ENCODE measurements at places on chromosomes 3 and 15.

DNA sequence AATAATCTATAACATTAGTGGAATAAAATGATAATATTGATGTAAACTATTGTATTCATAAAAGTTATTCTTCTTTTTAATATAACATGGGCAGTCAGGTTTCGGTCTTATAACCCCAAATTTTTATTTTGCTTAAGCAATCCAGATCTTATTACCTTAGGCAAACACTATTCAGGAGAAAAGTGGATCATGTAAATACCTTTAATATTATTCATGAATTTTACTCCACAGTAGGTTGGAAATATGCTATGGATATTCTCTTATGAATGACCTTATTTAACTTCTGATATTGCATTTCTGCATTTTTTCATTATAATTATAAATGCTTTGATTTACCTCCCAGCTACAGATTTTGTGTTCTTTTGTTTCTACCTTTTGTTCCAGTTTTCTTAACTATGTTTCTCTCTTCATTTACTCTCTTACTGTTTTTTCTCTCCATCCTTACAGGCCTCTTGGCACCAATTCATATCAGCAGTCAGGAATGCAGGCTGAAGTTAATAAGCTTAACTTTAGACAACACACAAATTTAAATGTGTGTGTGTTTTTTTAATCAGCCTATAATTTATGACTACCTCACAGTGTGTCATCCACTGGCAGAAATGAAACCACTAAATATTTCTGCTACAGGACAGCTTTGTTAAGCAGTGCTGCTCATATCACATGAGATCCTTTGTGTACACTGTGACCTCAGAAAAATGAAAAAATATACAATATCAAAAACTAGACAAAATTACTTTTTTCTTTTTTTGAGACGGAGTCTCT, 111.0 kb downstream of the NSUN3 start:
- DNase-seq, result no peak

- DNase-seq, result no peak
Observed at GRCh38 chr3:111045564-111045963, 26.1 kb upstream of the NECTIN3 start.

DNA sequence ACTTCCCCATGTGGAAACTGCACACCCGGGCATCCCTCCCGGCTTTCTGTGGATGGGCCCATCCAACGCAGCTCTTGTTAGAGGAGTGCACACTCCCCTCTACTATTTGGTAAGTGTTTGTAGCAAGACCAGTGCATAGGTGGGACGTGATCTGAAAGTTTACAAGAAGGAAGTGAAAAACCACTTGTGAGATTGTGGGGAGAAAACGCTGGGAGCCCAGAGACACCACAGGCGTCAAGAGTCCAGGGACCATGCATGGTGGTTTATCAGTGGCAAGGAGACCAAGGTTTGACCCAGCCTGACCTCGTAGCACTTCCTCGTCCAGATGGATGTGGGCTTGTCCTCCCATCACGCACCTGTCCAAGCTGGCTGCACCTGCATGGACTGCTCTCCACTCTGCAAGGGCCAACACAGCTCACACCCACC, 51.6 kb downstream of the ATP10A start:
- no peak for DNase-seq

DNA sequence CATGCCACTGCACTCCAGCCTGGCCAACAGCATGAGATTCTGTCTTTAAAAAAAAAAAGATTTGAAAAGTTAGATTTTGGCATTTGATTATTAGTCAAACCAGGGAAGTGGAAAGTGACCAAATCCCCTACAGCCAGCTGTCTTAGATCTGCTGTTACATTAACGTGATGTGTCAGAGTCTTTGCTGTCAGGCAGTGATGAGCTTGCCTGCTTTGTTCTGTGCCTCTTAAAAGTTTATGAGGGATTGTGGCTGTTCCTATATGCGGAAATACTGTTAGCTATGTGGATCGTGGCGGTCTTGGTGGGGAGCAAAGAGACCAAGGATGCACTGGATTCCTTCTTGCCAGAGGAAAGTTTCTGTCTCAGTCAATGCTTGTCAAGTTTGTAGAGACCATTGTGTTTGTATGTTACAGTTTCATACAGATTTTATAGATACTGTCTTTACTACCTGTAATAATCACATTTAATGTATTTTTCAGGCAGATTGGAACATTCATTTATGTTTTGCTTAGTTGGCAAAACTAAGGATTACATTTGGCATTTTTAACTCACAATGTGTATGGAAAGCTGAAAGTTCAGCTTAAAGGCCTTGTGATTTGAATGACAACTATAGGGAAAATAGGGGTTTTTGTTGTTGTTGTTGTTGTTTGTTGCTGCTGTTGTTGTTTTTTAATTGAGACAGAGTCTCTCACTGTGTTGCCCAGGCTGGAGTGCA, 137.4 kb downstream of the VPS8 start:
- no peak for DNase-seq

GRCh38 chr15:74500401-74500800, 39.4 kb upstream of the UBL7 start:
- DNase-seq, result no peak

DNA sequence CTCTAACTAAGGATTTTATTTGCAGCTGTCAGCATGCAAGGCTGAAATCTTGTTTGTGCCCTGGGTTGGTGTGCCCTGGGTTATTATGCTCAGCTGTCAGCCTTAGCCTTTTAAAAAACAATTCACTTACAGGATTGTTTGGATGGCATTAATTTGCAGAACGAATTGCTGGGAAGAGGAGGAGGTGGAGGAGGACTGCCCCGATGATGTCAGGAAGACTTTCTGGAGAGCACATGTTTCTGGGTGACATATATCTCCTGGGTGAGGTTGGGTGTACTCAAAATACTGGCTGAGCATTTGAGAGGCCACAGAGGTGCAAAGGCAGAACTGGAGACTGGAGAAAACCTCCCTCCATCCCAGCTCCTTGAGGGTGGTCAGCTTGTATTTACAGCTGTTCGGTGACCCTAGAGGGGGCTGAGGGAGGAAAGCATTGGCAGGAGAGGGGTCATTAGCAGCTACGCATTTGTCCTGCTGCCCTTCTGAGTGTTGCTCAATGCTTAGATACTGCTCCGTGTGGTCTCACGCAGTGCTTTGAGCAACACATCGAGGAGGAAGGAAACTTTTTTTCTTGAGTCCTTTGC, 59.8 kb upstream of the PSMD6 start:
- no peak for DNase-seq

- no peak for DNase-seq
Observed at GRCh38 chr3:142884531-142884930, 4.4 kb downstream of the PCOLCE2 start.

DNA sequence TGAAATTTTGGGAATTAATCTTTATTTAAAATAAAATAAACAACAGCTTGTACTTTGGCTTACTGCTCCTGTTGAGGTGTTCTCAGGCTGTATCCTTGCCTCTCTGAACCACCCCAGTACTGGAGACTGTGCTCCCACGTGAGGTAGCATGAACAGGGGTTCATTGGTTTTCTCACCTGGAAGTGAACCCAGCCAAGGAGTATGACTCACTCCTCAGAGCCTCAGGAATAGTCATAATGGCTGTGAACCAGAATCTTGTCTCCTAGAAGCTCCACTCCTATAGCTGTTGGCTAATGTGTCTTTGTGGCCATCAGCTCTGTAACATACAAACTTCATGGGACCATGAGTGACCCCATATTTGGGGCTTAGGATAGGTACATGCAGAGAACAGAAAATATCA, 122.5 kb upstream of the ST8SIA2 start:
- no peak for DNase-seq

GRCh38 chr3:123386477-123387040, 62.3 kb downstream of the ADCY5 start:
- no peak for DNase-seq

DNA sequence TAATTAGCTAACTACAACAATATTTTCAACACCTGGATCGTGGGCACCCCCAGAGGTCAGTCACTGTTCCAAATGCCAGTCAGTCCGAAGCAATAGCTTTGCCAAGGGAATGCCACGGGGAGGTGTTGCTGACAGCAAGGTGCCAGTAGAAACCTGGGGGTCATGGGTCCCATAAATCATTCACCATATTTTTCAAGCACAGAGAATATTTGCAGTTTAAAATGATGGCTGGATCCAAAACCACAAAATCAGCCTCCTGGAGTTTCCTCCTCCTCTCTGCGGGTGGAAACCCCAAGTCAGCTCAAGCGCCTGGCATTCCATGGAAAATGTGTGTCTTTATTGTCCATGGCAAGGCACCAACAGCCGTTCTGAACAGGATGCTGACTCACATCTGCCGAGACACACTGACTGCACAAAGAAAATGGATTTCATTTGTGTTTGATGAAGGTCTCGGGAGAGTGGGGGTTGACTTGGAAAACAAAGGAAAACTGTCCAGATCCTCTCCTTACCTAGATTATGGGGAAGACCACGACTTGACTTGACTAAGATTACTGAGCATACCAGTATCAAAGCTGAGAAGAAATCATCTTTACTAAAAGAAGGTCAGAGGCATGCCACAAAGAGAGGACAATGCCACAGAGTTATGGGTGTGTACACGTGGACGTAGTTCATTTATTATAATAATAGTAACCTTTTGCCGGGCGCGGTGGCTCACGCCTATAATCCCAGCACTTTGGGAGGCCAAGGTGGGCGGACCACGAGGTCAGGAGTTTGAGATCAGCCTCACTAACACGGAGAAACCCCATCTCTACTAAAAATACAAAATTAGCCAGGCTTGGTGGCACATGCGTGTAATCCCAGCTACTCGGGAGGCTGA, 26.4 kb downstream of the ANXA2 start:
- no peak for DNase-seq

GRCh38 chr3:70010346-70010745, 10.8 kb downstream of the SAMMSON start:
- DNase-seq, result no peak

GRCh38 chr15:65207280-65207840, 3.9 kb downstream of the CILP start:
- DNase-seq, result no peak

DNA sequence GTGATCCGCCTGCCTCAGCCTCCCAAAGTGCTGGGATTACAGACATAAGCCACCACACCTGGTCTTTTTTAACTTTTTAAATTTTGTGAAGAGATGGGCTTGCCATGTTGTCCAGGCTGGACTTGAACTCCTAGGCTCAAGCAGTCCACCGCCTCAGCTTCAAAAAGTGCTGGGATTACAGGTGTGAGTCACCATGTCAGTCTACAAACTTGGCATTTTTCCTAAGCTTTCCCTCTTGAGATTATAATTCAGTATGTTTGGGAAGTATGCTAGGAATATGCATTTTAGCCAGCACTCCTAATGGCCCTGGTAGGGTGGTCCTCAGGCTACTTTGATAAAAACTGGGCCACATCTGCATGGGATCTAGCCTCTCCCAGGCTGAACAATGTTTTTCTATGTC, 4.4 kb downstream of the WDR73 start:
- DNase-seq, result no peak

DNA sequence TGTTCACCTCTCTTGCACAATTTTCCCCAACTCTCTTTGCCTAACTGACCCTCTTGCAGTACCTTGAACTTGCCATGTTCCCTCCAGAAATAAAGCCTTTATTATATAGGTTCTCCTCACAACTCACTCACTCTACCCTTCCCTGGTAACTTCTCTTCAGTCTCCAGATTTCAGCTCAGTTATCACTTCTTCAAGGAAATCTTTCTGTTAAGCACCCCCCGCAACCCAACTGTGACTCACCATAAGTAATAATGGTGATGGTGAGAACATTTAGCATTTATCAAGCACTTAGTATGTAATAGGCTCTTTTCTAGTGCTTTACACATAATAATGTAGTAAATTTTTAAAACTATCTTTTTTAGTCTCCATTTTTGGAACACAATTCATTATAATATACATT, 8.1 kb upstream of the OR5K1 start:
- no peak for DNase-seq

GRCh38 chr3:134067531-134068161, 37.9 kb upstream of the SLCO2A1 start:
- no peak for DNase-seq

GRCh38 chr3:151307131-151307530, 9.5 kb downstream of the GPR87 start:
- no peak for DNase-seq

DNA sequence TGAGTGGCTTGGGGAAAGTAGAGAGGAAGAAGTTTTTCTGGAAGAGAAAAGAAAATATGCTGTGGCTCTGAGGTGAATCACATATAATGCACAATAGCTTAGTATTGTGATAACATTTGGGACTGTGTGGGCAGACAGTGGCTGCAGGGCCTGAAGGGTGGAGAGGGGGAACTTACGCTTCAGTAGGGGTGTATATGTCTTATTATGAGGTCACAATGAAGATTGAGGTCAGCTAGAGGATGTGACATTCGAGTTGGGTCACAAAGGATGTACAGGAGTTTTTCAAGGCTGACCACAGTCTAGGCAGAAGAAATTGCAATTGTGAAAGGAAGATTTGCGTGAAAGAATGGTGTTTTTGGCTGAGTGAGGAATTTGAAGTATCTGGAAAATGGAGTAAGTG, 414.8 kb downstream of the LPP start:
- DNase-seq, result no peak

- no peak for DNase-seq
Observed at GRCh38 chr15:25767356-25768151, 95.6 kb downstream of the ATP10A start.

- peak; percentile 11 for DNase-seq
Observed at GRCh38 chr3:196726788-196727675, 12.6 kb upstream of the PAK2 start.

DNA sequence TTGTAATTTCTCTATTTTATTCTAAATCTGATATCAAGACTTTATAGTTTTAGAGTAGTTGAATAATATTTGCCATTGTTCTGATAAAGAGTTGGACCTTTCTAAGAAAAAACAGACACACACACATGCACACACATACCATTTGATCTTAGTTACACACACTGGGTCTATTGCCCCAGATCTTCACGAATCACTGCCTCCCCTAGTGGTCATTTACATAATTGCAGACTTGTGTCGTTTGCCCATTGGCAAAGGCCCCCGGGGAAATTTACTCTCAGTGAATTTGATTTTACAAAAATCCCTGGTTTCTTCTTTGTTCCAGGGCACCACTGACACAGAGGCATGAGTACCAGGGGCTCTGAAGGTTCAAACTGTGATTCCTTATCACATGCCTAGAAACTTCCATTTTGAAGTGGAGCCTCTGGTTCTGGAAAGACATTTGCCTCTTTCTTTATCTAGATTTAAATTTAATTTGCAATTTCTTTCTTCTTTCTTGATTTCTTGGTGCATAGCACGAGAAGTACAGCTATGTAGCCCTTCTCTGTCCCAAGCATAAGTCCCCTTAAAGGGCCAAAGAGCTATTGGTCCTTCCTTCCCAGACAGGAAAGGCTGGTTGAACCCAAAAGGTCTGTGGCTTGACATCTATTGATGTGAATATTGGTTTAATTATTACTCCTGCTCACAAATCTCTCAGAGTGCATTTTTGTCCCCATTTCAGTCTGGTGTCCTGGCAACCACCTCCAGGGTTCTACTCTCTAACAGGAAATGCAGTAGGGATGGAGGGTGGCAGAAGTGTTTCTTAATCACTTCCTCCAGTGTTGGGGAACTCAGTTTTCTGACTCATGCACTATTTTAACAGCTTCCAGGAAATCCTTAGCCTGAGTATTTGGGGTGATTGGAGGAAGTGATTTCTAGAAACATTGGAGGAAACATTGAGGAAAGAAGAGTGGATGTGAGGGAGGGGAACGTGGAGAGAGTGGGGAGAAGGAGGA, 32.4 kb upstream of the SLC6A11 start:
- DNase-seq, result peak; percentile 9

- no peak for DNase-seq
Observed at GRCh38 chr3:186275436-186275835, 86.6 kb downstream of the DGKG start.

GRCh38 chr15:64134345-64134829, 17.1 kb upstream of the SNX22 start:
- DNase-seq, result no peak

GRCh38 chr15:43913026-43913780, 86.4 kb downstream of the WDR76 start:
- DNase-seq, result no peak

- DNase-seq, result no peak
Observed at GRCh38 chr3:158725348-158726011, 6.8 kb downstream of the RARRES1 start.

Data from stimulated activated CD4-positive, alpha-beta T cell treated with anti-CD3 and anti-CD28 coated beads, TNF-alpha, amount 100 ng/mL, for 24 hours (primary cell).